ENCODE measurements at places on chromosomes 12 and 14. TPM values are rescaled to one million over a fixed set of nuclear protein-coding genes. Genes with fewer than 3 reads are reported as not detected.

DNA sequence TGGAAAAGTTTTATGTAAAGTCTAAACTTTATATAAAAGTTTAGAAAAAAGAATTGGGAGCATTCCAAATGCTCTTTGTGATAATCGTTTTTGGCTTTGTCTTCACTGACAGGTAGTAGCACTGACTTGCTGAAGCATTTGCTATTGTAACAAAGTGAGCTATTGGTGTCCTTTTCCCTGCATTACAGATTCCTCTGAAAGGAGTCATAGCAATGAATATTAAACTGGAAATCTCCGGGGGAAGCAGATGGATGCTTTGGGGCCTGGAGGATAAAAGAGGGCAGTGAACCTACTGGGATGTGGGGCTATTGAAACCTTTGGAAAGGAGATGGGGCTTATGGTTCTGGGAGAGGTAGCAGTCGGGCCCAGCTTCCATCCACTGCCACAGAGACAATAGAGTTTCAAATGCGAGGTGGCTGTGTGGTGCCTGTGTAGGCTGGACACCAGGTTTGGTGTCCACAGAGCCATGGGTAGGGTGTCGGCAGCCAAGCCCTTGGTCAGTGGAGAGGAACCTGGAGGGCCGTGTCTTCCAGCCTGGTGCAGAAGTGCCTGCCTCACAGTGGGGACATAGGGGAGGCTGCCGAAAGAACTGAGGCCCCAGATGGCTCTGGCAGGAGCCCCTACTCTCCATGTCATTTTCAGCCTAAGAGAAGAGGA, 10.1 kb downstream of the GSG1 start:
- no peak for DNase-seq

DNA sequence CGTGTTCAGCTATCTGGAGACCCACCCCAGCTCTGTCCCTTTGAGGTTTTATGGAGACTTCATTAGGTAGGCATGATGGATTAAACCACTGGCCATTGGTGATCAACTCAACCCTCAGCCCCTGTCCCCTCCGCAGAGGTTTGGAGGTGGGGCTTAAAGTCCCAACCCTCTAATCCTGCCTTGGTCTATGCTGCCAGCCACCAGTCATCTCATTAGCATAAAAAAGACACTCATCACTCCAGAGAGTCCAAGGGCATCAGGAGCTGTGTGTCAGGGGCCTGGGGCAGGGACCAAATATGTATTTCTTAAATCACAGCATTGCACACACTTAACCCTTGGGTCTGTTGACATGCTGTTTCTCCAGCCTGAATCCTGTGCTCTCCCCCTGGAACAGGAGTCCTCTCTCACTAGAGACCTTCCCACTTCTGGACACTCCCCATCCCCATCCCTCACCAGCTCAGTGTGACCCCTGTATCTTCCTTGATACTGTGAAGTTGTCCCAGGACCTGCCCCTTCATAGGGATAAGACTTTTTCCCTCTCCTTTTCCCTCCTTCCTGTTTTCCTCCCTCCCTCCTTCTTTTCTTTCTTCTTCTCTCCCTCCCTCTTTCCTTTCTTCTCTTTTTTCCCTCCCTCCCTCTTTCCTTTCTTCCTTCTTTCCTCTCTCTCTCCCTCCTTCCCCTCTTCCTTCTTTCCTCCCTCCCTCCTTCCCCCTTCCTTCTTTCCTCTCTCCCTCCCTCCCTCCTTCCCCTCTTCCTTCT, 54.7 kb upstream of the CLMN start:
- DNase-seq = no peak

- no peak for DNase-seq
Measured at GRCh38 chr14:97618917-97619690, 821.9 kb downstream of the VRK1 start.

DNA sequence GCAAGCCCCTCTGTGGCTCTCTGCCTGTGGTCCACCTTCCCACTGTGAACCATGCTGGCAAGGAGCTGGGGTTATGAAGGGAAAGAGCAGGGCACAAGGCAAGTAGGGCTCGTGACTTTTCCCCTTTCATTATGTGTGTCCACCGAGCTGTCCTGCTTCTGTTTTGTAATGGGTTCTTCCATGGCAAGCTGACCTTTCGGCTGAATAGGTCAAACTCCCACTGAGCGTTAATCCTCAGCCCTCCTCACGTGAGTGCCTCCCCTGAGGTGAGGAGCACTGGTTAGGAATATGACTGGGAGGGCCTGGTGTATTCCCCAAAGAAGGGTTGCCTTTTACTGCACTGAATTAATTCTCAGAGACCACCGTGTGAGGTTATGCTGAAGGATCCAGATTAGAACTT, 424.3 kb downstream of the NPAS3 start:
- DNase-seq = no peak

DNA sequence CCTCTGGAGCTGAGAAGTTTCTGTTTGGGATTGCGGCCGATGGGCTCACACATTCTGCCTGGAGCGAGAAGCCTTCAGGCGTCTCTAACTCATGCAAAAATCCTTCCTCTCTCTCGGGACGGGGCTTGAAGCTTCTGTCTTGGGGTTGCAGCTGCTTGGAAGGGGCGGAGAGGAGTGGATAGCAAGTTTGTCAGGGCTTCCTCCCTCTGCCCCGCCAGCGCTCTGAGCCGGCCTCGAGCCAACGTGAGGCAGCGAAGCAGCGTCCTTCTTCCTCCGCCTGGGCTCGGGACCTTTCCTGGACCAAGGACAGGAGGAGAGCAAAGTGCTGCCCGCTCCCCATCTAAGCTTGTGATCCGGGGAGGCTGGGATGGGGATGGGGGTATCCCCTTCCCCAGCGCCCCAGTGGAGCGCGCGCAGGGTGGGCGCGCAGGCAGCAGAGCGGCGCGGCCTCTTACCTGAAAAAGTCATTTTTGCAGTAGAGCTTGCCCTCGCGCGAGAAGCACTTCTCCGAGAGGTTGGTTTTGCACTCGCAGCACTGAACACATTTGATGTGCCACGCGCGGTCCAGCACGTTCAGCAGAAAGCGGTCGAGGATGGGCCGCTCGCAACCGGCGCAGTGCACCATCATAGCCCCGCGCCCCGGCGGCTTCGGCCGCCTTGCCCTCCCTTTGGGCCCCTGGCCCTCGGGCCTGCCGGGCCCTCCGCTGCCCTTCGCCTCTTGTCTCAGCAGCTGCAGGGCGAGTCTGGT, 626 bp downstream of the LHX5 start:
- DNase-seq = no peak

GRCh38 chr12:6476489-6476888, 6.0 kb upstream of the VAMP1 start:
- DNase-seq = no peak

DNA sequence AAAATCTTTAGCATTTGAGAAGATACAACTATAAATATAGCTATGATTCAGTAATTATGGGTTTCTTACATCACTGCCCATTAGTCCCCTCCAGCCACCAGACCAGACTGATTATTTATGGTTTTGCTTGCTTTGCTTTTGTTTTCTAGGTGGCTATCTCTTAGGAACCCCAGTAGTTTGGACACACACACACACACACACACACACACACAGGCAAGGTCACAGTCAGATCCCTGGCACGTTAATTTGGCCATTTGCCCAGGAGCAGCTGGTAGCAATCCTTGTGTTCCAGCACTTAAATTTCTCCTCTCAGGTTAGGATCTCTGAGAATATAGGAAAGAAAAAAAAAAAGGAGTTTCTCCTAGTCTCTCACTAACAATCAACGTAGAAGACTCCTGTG, 90.2 kb upstream of the RESF1 start:
- no peak for DNase-seq

DNA sequence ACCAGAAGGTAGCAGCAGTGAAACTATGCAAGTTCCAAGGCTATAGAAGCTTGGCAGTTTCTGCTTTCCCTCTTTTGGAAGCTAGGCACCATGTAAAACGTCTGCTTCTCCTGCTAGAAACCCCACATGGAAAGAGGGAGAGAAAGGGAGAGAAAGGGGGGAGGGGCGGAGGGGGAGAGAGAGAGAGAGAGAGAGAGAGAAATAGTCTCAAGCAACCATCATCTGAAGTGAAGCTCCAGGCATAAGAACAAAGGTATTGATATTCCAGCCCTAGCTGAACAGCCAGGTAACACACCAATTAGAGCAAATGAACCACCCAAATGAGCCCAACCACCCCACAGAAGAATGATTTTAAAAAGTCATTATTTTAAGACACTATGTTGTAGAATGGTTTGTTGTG, 8.5 kb downstream of the SLC6A15 start:
- no peak for DNase-seq

- peak; percentile 8 for DNase-seq
Measured at GRCh38 chr14:103508521-103509329, 13.9 kb downstream of the CKB start.

GRCh38 chr12:11859705-11860425, 210.4 kb downstream of the ETV6 start:
- no peak for DNase-seq

DNA sequence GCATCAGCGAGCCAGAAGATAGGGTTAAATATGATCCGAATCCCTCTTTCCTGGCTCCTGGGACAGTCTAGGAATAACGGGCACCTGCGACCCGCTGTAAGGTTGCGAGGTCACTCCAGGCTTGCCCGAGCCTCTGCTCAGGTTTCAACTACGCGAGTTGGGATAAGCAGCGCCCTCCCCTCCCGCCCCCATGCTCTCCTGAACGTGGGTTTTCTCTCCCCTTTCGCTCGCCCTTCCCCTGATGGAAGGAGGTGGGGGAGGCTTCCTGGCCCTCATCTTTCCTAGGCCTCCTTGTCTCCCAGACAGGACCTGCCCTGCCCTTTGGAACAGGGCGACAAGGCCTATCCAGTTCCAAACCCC, 753 bp upstream of the ATP5MC2 start:
- peak; percentile 52 for DNase-seq

GRCh38 chr14:95667249-95667693, 19.0 kb upstream of the TCL1B start:
- DNase-seq = no peak

GRCh38 chr14:99754141-99755067, 38.8 kb upstream of the EML1 start:
- DNase-seq = no peak

DNA sequence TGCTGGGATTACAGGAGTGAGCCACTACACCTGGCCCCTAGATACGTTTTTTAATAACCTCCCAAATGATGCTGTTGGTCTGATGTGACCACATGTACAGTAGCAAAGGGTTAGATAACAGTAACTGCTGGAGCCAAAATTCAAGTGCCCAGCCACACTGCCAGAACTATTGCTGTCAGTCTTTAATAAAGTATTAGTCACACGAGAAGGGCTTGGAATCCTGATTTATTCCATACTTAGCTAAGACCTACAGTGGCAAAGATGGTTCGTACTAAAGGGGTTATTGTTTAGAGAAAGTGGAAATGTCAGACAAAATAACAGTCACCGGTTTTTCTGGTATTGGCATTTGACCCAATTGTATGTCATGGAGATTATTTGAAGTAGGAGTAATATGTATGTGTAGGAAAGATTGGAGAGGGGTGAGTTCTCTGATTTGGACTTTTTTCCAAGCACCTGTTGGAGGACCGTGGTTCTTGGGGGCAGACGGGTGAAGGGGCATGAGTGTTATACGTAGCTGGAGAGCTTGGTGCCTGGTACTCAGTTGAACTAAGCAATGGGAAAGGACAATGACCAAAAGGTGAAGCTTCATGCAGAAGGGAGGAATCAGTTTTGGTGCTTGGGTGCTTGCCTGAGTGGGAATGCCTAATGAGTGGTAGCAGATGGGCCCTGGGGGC, 9.7 kb downstream of the TUBA1C start:
- DNase-seq = no peak

DNA sequence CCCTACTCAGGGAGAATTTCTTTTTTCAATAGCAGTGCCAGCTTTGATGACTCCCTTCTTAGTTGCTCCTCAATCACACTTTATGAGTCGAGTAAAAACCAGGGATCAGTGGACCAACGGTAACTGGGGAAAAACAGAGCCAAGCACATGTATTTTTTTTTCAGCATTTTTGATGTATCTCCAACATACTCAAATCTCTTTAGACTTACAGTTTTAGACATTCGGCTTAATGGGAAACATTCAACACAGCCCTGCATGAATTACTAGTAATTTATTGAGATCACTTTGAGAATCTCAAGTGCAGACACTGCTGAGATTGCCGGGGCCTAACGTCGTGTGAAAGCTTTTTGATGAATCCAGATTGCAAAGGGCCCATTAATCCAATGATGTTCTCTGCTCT, 306.7 kb downstream of the NUAK1 start:
- DNase-seq = no peak

DNA sequence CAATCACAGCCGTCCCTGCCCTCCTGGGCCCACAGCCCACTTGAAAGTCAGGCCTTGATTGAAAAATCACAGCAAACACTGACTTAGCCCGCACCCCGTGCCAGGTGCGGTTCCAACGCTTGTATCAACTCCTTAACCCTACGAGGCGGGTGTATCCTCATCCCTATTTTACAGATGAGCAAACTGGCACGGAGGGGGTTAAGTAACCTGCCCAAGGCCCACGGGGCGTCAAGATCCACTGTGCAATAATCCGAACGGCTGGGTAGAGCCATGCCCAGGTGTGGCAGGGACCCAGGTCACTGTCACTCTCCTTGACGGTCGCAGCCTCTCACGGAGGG, 583 bp downstream of the DNAH10 start:
- DNase-seq = no peak

DNA sequence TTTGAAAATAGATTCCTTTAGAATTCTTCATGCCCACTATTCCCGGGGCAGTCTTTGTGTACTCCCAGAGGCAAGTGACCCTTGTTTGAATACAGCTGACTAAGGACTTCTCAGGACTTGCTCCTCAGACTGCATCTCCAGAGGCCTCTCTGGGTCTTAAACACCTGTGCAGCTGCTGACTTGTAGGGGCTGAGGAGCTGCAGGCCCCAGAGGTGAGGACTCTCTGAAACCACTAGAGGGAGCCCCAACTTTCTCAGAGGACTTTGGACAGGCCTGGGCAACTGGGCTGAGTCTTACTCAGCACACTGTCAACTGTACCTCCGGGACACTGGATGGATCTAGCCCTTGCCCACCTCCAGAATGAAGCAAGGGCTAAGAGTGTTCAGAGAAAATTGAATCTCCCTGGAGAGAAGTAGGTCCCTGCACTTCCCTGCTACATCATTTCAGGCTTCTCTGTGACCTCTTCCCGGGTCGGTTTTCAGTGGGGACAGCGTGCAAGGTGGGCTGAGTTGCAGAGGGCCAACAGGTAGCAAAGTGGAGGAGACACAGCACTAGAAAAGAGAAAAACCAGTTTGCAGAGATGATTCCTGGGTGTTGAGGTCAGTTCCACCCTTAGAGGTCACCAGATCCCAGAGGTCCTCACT, 164.6 kb downstream of the TMEM117 start:
- peak; percentile 71 for DNase-seq

GRCh38 chr12:28320353-28320752, 130.1 kb downstream of the CCDC91 start:
- no peak for DNase-seq

DNA sequence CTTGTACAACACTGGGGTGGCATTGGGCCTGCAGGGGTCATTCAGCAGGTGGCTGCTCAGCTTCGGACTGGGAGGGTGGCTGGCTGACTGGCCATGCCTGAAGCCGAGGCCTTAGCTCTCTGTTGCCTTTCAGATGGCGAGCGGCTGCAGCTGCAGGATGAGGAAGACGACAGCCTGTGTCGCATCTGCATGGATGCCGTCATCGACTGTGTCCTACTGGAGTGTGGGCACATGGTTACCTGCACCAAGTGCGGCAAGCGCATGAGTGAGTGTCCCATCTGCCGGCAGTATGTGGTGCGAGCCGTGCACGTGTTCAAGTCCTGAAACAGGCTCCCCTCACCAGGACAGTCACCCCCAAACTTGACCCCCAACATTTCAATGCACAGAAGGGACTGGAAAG, 23.3 kb downstream of the RNF34 start:
- DNase-seq = no peak

CYP46A1 gene
- 0.09 TPM for total RNA-seq

OAS2 gene
- 0.25 TPM for total RNA-seq

KRT78 gene
- not detected for total RNA-seq

ZC2HC1C gene
- 2.5 TPM for total RNA-seq

GALNT9 gene
- 0.45 TPM for total RNA-seq

CLEC7A gene
- total RNA-seq = not detected

ATF1 gene
- 47.0 TPM for total RNA-seq

PRH2 gene
- total RNA-seq = not detected

GPRC5D gene
- not detected for total RNA-seq

Measured in Caco-2 (cell line).